ENCODE measurements at places on chromosomes 16 and 17.

DNA sequence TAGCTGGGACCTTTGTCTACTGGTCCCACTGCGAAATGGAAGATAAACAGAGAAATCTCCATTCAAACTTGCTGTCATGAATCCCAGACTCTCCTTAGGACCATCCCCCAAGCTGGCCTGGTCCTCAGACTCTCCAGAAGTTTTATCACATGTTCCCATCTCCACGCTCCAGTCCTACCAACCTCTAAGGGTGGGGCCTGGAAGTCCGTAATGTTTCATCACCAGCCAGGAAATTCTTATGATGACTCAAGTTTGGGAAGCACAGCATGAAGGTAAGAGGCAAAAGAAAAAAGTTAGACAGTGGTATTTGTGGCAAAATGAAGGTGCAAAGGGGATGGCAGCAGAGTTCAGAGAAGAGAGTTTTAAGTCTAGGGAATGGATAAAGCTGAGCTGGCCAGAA, 52.7 kb downstream of the ZNF18 start:
- DNase-seq: no peak

- DNase-seq: no peak
Observed at GRCh38 chr17:613725-614124, 100.9 kb downstream of the VPS53 start.

- no peak for DNase-seq
Observed at GRCh38 chr16:49890876-49891275, 35.0 kb upstream of the ZNF423 start.

- DNase-seq: no peak
Observed at GRCh38 chr17:76248013-76248782, 7.9 kb upstream of the RNF157 start.

DNA sequence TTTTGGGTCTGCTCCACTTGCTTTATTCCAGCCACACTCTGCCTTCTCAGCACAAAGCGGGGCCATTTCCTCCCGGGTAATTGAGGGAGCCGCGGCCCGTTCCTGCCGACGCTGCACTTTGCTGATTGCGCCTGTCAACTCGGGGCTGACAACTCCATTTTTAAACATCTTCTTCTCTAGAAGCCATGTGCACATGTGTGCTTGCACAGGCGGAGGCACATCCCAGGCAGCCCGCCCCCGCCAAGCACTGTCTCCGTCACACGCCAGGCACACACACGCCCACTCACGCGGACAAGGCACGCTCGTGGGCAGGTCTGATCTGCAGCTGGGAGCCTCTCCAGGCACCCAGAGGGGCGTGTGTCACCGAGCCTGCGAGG, 63.2 kb downstream of the ENGASE start:
- no peak for DNase-seq

GRCh38 chr16:1656808-1657617, 21.1 kb upstream of the JPT2 start:
- DNase-seq: no peak

DNA sequence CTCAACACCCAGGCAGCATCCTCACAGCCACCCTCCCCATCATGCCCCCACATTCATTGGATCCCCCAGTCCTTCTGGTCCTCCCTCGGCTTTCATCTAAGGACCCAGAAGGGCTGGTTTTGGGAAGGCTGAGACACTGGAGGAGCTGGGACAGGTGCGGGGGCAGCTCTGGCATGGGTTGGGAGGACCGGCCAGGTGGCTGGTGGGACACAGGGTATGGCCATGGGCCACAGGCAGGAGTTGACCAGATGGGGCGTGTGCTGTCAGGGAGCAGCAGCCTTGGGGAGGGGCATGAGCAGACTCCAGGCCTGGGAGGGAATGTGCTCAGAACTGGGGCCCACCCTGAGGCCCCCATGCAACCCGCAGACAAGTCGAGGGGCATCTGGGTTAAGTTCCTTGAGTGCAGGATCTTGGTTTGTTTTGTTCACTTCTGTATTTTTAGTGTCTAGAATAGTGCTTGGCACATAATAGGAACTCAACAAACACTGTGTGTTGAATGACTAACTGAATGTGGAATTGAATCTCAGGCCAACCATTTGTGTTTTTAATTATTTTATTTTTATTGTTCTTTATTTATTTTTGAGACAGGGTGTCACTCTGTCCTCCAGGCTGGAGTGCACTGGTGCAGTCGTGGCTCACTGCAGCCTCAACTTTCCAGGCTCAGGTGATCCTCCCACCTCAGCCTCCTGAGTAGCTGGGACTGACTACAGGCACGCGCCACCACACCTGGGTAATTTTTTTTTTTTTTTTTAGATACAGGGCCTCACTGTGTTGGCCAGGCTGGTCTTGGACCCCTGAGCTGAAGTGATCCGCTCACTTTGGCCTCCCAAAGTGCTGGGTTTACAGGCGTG, 5.6 kb downstream of the P2RX1 start:
- no peak for DNase-seq

DNA sequence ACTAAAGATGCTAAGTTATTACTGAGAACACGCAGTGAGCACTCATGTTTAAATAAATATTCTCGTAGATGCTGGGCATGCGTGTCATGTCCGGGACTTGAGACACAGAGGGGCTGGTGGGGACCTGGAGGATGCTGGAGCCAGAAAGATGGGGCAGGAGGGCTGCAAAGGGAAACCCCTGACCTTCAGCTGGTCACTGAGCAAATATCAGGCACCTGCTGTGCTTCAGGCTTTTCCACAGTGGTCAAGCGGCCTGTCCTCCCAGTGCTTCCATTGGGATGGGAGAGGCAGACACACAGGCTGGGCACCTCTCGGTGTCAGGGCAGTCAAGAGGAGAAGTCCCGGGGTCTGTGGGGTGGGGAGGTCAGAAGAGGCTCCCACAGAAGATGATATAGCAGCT, 211.4 kb downstream of the GSG1L start:
- no peak for DNase-seq

DNA sequence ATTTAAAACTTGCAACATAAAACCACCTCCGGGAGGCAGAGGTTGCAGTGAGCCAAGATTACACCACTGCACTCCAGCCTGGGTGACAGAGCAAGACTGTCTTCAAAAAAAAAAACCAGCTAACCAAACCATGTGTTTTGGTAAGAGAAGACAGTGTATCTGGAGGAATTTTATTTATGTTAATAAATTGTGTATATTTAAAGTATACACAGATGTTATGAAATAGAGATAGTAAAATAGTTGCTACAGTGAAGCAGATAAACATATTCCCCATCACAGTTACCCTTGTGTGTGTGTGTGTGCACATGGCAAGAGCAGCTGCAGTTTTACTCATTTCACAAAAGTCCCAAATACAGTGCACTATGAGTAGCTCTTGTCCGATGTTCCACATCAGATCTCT, 54.8 kb upstream of the CRISPLD2 start:
- no peak for DNase-seq

GRCh38 chr16:88712362-88712979, 6.2 kb downstream of the CTU2 start:
- DNase-seq: no peak

DNA sequence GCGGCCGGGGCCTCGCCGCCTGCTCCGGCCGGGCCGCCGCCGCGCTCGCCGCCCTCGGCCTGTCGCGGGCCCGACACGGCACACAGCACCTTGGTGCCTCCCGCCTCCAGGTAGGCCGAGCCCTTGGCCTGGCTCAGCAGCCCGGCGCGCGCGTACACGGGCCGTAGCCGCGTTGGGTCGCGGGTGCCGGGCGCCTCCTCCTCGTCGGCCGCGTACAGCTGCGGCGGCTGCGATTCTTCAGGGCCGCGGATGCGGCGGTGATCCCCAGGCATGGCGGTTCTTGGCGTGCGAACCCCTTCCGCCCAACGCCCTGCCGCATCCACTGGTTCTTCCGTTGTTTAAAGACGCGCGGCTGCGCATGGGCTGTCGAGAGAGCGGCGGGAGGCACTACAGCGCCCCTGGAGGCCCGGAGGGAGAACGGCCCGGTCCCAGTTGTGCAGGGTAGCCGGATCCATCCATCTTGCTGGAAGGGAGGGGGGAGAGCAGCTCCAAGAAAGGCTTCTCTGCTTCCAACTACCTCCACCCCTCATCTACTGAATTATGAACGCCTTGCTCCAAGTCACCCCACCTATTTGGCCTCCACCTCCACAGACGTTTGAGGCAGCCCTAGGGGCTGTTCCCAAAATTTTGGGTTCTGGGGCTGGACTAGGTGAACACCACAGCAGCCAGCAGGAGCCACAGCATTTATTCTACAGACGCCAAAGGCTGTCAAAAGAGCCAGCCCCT, at the start of gene EXOSC6:
TSS of gene EXOSC6 (minus strand) at position 312 of the 726 bp plus-strand sequence. CDS start at position 272, 40 bp downstream.
- DNase-seq: peak; percentile 93

GRCh38 chr17:70493277-70493874, 324.0 kb downstream of the KCNJ2 start:
- DNase-seq: no peak

GRCh38 chr17:9897372-9897968, 7.6 kb downstream of the RCVRN start:
- DNase-seq: no peak

- DNase-seq: no peak
Observed at GRCh38 chr16:23145608-23146007, 3.6 kb downstream of the USP31 start.

- no peak for DNase-seq
Observed at GRCh38 chr17:16199093-16199492, 16.2 kb downstream of the NCOR1 start.

DNA sequence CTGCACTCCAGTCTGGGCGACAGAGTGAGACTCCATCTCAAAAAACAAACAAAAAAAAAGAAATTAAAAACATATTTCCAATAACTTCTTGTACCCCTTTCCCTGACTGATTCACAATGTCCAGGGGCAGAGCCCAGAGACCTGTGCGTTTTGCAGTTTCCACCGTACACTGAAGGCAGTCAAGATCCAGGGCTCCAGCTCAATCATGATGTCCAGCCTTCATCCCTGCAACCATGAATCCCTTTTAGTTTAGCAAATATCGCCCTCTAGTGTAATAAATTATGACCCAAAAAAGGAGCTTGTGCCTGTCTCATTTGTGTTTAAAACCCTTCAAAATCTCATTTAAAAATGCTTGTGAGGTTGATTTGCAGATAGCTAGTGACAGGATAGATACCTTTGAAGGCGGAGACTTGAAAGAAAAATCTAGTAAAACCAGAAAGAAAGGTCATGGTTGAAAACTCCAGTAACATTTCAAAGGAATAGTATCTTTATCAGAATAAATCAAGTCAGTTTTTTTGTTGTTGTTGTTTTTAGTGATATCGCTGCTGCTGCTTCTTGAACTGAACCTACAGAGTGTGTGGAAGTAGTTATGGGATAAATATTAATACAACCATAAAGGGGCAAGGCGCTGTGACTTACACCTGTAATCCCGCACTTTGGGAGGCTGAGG, 3.7 kb upstream of the ERN1 start:
- no peak for DNase-seq

DNA sequence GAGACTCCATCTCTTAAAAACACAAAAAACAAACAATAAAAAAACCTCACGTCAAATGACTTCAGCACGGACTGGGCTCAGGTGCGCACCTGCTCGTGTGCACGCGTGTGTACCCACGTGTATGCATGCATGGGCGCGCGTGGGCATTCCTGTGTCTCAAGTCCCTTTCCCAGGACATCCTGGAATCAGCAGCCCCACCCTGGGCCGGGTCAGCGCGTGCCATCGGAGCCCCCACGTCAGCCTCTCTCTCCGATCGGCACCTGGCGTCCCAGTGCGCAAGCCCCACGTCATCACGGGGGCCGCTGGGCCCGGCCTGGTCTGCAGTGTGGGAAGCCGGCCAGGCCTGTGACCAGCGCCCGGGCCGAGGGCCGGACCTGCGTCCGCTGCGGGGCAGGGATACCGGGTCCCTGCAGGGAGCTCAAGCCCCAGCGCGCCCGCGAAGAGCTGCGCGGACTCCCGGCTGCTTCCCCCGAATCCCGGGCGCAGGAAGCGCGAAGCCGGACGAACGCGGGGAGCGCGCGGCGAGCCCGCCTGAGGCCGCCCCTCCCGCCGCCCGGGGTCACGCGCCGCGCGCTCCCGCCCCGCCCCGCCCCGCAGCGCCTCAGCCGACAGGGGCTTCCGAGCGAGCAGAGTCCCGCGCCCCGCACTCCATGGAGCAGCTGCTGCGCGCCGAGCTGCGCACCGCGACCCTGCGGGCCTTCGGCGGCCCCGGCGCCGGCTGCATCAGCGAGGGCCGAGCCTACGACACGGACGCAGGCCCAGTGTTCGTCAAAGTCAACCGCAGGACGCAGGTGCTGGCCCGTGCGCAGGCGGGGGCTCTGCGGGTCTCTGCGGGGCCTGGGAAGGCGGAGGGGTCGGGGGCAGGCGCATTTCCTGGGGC, at the start of gene FN3K:
TSS of gene FN3K (plus strand) at position 629 of the 880 bp plus-strand sequence. CDS start at position 651, 22 bp downstream.
- DNase-seq: no peak

DNA sequence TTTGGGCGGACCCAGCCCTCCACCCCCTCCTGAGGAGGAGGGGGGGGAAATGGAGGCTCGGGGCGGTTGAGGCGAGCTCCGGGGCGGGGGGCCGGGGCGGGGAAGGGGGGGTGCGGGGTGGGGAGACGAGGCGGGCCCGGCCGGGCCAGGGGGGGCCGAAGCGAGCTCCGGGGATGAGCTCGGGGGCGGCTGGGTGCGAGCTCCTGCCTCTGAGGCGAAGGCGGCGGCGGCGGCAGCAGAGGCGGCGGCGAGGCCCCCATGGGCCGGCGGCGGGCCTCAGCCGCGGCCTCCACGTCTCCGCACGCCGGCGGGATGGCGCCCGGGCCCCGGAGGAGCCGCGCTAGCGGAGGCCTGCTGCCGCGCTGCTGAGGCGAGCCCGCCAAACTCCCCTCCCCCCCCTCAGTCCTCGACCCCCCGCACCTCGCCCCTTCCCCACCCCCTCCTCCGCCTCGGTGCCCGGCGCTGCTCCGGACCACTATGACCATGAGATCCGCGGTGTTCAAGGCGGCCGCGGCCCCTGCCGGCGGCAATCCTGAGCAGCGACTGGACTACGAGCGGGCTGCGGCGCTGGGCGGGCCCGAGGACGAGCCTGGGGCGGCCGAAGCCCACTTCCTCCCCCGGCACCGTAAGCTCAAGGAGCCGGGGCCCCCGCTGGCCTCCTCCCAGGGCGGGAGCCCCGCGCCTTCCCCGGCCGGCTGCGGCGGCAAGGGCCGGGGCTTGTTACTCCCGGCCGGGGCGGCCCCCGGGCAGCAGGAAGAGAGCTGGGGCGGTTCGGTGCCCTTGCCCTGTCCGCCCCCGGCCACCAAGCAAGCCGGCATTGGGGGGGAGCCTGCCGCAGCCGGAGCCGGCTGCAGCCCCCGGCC, 596 bp downstream of the MSL1 start:
- peak; percentile 51 for DNase-seq

GRCh38 chr16:53518550-53519416, 15.8 kb upstream of the AKTIP start:
- peak; percentile 68 for DNase-seq

DNA sequence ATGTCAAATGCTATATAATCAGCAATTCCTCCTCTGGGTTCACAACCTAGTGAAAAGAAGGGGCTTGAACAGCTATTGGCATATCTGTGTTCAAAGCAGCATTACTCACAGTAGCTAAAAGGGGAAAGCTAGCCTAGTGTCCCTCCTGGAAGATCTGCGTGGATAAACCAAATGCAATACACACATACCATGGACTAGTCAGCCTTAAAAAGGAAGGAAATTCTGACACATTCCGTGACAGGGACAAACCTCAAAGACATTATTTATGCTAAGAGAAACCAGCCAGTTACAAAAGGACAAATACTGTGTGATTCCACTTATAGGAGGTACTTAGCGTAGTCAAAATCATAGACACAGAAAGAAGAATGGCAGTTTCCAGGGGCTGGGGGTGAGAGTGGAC, 90.1 kb downstream of the XYLT1 start:
- DNase-seq: no peak

- DNase-seq: no peak
Observed at GRCh38 chr17:76145231-76146052, 4.4 kb upstream of the FOXJ1 start.

Data from GM12891 (cell line).